ENCODE measurements at places on chromosomes 6 and 20. TPM values are rescaled to one million over a fixed set of nuclear protein-coding genes. Genes with fewer than 3 reads are reported as not detected.

GRCh38 chr20:51553897-51554486 lies 11.5 kb upstream of the NFATC2 start:
- no peak for DNase-seq

- DNase-seq, result no peak
Measured at GRCh38 chr20:54137115-54137514, 36.7 kb downstream of the CYP24A1 start.

DNA sequence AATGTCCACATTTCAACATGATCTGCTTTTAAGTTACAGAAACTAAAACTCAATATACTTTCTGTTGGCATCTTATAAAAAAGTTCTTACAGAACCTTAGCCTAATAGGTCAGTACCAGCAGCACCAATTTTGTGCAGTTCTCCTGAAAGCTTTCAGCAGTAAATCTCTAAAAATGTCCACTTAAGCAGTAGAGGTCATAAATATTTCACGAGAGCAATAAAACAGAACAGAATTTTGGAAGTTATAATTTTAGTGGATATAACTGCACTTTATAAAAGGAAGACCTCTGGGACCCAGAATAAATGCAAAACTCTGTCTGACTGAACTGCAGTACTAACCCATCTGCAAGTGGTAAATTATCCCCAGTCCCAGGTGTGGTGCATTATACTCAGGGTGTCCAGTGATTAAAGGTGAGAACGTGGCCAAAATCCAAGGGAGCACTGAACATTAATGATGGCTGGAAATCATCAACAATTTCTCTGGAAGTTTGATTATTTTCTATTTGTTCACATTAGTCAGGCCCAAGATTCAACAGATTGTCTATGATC lies 172.6 kb upstream of the RSPO3 start:
- DNase-seq, result no peak

- no peak for DNase-seq
Measured at GRCh38 chr6:69816569-69816968, 19.8 kb upstream of the LMBRD1 start.

DNA sequence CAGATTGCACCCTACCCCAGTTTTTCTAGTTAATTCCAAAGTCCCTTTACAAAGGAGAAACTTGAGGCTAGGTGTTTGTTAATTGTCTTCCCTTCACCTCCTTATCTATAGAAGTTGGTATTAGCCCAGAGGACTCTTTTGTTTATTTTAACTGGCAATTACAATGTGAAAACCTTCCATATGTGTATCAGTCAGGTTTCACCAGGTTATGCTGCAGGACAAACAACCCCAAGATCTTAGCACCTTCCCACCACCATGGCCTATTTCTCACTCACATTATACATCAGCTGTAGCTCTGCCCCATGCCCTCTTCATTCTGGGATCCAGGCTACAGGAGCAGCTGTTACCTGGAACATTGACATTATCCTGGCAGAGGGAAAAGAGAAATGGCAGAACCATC lies 31.1 kb downstream of the SNHG17 start:
- no peak for DNase-seq

- no peak for DNase-seq
Measured at GRCh38 chr6:53492860-53493634, 51.9 kb downstream of the GCLC start.

DNA sequence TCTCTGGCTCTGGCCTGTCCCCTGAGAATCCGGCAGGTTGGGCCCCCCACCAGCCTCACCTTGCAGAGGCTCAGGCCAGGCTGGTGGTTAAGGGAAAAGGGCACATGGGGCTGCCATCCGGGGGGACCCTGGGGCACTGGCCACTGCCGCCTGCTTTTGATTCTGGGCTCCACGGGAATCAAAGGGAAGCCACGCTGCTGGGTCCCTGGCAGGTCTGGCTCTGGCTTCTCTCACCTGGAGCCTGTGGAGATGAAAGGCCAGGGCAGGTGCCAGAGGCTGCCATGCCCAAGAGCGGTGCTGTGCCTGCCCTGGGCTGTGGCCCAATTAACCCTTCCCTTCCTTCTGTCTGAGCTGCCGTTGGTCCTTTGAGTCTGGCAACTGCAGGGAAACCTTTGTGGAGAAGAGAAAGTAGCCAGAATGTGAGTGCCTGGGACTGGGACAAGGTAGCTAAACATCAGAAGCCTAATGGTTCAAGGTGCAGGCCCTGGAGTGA lies 9.4 kb upstream of the CDH22 start:
- DNase-seq, result no peak

GRCh38 chr20:43102394-43102793 lies 87.3 kb downstream of the PTPRT start:
- DNase-seq, result no peak

DNA sequence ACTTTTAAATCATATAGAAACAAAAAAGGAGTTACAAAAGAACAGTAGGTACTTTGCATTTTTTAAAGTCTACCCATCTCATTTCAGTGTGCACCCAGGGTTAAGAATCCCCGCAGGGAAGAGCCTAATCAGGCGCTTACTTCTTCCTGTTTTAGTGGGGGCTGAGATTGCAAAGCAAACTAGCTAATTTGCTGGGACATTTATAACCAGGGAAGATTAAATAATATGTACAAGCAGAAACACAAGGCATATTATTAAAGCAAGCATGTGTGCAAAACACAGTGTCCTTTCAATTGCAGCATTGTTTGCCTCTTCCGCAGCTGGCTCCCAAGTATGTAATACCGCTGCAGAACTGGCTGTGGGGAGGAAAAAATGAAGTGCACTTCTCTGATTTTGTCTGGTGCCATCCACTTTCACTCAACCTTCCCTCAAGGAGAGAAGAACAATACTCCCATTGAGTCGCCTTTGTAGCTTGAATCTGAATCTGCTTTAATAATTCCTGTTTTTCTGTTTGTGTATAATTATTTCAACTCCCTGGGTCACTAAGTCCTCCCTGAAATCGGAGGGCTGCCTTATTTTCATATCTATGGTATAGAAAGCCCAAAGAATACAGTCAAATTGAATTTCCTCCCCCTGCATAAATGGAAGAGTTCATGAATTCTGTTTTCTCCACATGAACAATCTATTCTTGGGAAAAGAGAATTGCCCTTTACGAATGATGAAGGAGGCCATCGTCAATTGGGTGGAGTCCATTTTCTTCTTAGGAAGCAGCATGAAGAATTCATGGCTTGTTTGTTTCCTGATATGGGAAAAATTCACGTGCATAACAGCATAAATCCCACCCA lies 23.3 kb upstream of the BCAS1 start:
- no peak for DNase-seq

DNA sequence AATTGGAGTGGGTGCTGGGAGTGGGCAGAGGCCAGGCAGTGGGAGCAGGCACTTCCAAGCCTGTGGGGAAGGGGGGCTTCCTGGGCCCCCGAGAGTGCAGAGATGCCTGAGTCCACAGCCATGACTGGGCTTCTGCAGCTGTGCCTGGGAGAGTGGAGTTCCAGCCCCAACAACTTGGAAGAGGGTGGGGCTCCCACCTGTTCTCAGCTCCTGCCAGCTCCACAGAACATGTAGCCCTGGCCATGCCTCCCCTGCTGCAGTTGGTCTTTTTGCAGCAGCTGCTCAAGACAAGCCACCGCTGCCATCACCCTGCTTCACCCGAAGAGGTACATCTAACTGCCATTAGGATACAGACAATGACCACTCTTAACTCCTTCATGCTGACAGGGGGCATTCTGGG lies 1092.3 kb downstream of the KHDRBS2 start:
- DNase-seq, result no peak

- no peak for DNase-seq
Measured at GRCh38 chr6:13304580-13305260, 23.6 kb downstream of the TBC1D7 start.

- DNase-seq, result no peak
Measured at GRCh38 chr6:158645064-158646022, 800 bp upstream of the DYNLT1 start.

DNA sequence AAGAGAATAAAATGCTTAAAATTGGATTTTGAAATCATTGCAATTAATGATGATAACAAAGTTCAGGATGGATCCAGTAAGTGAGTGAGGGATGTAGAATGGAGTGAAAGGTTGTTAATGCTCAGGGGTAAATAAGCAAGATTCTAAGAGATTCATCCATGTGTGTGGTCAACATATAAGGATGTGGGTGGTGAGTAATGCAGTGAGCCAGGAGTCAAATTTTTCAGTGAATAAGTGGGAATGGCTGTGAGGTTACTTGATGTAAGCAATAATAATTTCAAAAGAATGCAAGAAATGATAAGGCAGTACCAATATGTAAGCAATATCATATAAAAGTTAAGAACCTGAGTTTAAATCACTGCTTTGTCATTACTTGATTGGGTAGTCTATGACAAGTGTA lies 207.5 kb upstream of the ADGRB3 start:
- no peak for DNase-seq

DNA sequence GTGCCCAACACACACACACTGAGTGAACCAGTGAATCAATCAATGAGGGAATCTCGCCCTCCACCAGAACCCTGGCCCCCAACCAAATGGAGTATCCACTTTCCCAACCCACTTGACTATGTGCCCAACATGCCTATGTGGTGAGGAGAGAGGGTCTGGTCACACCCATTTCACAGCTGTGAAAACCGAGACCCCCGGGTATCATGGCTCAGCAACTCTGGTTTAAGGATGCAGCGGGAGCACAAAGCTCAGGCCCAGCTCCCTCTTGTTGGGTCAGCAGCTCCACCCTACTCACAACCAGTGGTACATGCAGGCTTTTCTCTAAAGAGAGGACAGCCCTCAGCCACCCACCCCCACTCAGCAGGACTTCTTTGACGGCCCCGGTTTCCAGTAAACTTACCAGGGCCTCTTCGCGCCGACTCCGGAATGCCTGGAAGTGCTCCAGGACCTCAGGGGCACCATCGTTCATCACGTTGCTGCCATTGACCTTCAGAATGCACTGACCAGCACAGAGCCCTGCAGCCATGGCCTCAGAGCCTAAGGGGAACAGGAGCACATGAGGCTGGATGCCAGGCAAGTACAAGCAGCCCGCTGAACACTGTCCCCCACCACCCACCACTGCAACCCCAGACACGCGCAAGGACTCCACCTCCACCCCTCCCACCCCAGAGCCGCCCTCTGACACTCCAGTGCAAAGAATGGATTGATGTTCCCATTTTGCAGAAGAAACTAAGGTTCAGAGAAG lies 174.7 kb downstream of the PREX1 start:
- no peak for DNase-seq

GRCh38 chr20:47691625-47692024 lies 93.7 kb downstream of the SULF2 start:
- DNase-seq, result no peak

DNA sequence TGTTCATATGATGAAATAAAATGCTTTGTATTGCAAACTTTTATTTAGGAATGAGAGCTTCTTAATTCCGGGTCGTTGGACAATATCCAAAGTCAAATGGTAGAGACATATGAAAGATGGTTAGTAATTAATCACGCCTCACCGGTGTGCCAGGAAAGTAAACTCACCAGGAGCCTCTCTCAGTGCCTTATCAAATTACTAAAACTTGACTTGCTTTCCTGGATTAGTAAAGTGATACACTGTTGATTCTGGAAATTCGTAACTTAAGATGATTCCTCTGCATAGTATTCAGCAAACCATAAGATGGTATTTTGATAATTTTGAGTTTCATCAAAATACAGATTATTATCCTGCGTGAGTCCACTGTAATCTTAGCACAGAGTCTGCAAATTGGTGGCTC lies 115.2 kb downstream of the PAX1 start:
- no peak for DNase-seq

CABLES2 gene
- 6.3 TPM for total RNA-seq

BMP2 gene
- total RNA-seq, result not detected

OPRL1 gene
- total RNA-seq, result 1.1 TPM

PI16 gene
- total RNA-seq, result 0.65 TPM
